ENCODE measurements at places on chromosomes 7 and 10. TPM values are rescaled to one million over a fixed set of nuclear protein-coding genes. Genes with fewer than 3 reads are reported as not detected.

DNA sequence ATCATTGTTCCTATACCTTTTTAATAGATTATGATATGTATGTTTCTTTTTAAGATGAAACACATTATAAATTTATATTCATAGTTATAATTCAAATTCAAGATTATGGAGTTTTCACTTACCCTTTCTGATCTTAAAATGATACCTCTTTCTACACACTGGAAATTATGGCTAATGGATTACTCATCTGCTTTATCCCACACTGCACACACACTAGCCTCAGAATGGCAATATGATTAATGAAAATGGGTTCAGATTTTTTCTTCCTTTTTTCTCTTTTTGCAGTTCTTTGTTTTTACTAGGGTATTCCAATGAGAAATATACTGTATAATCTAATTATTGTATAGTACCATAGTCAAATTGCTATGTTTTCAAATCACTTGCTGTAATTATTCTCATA, 82.3 kb upstream of the FZD1 start:
- DNase-seq = no peak
- H3K36me3 ChIP-seq = no peaks in the 10 kb centered on the region
- no peak overlapping the region for H3K27ac ChIP-seq
- H3K4me1 ChIP-seq = no peaks in the 10 kb centered on the region
- no peaks in the 10 kb centered on the region for H3K27me3 ChIP-seq

The SPDYE9 gene
- total RNA-seq = not detected

The PHYHIPL gene
- total RNA-seq = 0.52 TPM

The DDC gene
- total RNA-seq = 1.1 TPM
